ENCODE measurements at places on chromosomes 3 and 15.

GRCh38 chr3:63355809-63356208 is 77.7 kb downstream of the SYNPR start:
- DNase-seq: peak; percentile 23

GRCh38 chr3:158731938-158732855 is at the start of gene RARRES1:
RARRES1 (minus strand) TSS chr3:158732457; CDS start chr3:158732415, 42 bp downstream.
- DNase-seq: peak; percentile 67

GRCh38 chr15:85691350-85692240 is 103.1 kb downstream of the KLHL25 start:
- no peak for DNase-seq

GRCh38 chr3:197149-197827 is 725 bp downstream of the CHL1 start:
- no peak for DNase-seq
